Naive thymus-derived CD8-positive, alpha-beta T cell (primary cell): ENCODE measurements at places on chromosomes 1 and 21. TPM values are rescaled to one million over a fixed set of nuclear protein-coding genes. Genes with fewer than 3 reads are reported as not detected.

GRCh38 chr1:167401260-167401873 lies 117.0 kb downstream of the CD247 start:
- peak; percentile 78 for DNase-seq

GRCh38 chr21:27359141-27359540 lies 392.3 kb upstream of the ADAMTS5 start:
- no peak for DNase-seq

Gene LRRC71
- total RNA-seq: not detected

DNA sequence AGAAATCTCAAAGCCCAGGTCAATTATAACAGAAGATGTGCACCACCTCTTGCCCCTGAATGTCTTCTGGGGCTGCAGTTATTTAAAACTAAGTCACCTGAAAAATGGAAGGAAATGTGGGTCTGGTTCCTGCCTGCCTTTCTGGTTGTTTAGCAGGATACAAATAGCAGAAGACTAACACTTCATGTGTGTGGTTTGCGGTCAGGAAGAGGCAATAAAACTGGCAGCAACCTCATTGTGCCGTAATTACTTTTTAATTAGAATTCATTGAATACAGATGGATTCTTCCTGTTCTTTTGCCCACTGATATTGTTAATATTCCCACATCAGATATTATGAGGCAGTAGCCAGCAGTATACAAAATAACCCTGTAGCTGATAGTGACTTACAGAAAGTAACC lies 345.7 kb downstream of the ZNF326 start:
- no peak for DNase-seq

- no peak for DNase-seq
Observed at GRCh38 chr1:174569240-174569639, 121.5 kb downstream of the GPR52 start.

DNA sequence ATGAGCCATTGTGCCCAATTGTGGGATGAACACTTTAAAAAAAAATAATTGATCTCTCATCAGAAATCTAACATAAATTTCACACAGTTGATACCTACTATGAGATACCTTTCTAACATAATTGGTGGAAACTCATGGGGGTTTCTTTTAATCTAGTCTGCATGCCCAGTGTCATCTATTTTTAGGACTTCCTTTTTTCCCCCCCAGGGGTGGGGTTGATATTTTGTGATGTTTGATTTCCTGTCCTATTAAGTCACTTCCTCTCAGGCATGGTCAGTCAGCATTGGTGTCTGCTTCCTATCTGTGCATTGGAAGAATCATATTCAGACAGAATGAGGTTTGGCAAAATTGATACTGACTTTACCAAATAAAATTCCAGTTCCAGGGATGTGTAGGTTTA lies 21.5 kb downstream of the NFYC start:
- no peak for DNase-seq

Gene LCE2B
- not detected for total RNA-seq

GRCh38 chr1:41394959-41395956 lies 34.0 kb downstream of the FOXO6 start:
- DNase-seq: no peak

DNA sequence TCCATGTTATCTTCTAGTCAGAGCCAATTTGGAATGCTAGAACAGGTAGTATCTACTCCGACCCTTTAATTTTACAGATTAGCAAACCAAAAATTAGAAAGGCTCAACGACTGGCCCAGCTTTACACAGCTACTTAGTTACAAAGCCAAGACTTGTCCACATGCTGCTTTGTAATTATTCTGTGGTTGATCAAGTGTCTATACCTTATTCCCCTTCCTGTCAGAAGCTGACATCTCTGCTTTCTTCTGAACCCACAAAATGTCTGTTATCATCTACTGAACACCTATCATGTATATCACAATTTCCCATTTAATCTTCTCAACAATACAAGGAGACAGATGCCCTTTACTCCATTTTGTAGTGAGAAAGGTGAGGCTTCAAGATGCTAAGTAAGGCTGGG lies 15.6 kb downstream of the TGFBR3 start:
- DNase-seq: no peak

- DNase-seq: no peak
Observed at GRCh38 chr1:188140958-188141357, 1312.2 kb downstream of the PLA2G4A start.

Gene LELP1
- not detected for total RNA-seq

Gene TSPEAR
- total RNA-seq: not detected

DNA sequence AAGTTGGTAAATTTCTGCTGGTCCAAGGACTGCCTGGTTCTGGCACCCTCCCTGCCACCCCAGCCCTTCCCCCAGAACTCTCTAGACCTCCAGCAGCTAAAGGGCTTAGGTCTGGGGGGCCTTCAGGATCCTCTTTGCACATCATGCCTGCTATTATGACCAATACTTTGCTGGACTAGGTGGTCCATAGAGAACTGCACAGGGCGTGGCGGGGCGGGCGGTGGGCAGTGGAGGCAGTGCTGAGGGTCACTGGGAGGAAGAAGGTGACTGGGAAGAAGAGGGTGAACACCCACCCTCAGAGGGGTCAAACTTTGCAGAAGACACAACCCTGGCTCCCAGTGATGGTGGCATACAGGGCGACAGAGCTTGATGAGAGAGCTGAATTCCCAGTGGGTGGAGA lies 18.2 kb downstream of the CDK18 start:
- DNase-seq: no peak

- no peak for DNase-seq
Observed at GRCh38 chr1:76083189-76083588, 8.6 kb downstream of the ST6GALNAC3 start.

DNA sequence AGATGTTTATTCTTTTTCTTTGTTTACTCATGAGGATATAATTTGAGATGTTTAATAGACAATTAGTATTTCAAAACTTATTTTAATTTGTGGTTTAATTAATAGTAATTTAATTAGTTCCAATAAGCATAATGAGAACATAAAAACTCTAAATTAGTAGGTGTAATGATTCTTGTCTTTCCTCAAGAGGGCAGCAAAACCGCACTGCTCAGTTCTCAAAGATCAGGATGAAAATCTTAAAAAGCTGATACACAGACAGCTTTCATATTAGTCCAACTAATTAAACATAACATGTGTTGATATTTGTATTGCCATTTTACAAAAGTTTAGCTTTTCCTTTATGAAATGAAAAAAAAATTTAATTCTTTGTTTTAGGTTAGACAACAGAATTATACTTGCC lies 106.7 kb upstream of the C21orf91 start:
- DNase-seq: no peak

Gene CELA3B
- total RNA-seq: not detected

Gene RIPPLY3
- total RNA-seq: not detected

Gene OR2G6
- total RNA-seq: not detected

DNA sequence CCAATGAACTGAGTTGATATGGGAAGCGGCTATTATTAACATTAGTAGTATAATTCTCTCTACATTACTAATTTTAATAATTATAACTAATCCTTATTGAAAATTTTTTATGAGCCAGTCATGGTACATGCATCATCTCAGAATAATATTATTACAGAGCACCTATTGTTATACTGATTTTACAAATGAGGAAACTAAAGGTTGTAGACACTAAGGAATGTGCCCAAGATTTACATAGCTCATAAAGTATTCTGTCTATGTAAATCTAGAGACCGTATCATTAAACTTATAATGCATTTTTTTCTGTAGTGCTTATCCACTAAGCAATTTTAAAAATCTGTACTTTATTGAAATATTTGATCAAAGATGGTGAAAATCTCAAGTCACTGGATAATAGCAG lies 825.9 kb downstream of the PLA2G4A start:
- no peak for DNase-seq

DNA sequence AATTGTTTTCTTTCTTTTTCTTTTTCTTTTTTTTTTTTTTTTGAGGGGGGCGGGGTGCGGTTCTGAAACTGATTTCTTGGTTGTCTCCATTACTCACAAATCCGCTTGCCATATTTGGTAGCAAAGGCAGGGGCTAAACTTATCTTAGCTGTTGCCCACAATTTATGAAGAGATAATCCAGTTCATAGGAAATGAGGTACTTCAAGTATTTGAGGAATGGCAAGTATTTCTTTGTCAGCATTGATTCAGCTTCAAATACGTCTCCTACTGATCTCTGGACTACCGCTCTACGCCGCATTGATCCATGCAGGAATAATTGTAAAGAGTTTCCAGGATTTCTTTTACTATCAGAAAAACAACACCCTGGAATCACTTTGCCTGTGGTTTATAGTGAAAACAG lies 289.2 kb upstream of the DPYD start:
- DNase-seq: no peak

Gene SPATA21
- not detected for total RNA-seq

DNA sequence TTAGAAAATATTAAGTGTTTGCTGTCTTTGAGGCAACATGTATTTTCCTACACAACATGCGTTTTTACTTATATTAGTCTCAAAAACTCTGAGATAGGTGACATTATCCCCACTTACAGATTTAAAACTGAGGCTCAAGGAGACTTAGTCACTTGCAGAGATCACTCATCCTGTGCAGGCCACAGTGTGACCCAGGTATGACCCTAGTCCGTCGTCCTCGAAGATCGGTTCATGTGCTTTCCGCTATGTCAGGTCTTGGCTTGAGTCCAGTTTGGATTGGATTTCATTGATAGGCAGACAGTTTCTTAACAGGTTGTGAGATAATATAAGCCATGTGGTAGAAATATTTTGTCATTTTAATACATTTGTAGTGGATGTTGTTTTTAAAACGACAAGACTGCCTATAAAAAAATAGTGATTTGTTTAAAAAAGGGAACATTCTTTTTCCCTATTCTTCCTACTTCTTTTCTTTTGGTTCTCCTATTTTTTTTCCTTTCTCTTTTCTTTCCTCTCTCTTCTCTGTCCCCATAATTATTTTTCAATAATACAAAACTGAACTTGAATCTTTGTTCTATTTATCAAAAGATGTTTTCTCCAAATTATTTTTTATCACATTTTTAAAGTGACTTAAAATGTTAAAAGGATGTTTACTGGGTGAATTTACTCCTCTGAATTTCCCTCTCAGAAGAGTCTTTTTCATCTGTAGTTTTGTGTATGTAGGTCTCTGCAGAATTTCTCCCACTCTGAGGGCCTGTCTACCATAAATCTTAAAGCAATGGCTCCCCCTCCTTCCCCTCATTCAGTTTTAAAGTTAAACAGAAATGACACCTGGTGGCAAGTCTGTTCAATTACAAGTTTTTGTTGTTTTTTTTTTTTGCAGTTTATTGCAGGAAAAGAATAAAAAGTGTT lies 81.8 kb downstream of the PHTF1 start:
- DNase-seq: no peak

DNA sequence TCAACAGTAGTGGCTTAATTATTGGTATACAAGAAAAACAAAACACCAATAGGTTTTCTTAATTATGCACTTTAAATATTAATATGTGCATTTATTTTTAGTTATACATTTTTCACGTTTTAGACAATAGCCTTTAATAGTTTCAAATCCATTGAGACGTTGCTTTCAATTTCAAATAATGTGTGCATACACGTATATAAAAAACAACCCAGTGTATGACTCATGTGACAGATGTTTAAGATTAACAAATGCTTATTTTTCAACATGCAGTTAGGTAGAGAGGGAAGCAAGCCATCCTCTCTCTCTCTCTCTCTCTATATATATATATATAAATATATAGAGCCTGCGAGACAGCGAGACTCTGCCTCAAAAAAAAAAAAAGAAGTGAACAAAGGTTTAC lies 24.3 kb downstream of the EYA3 start:
- DNase-seq: no peak

Gene PLOD1
- total RNA-seq: 4.5 TPM

GRCh38 chr1:244221991-244222390 lies 170.9 kb downstream of the ZBTB18 start:
- DNase-seq: no peak

Gene FALEC
- total RNA-seq: 1.9 TPM

Gene ACADM
- 29.7 TPM for total RNA-seq

GRCh38 chr1:208031316-208031931 lies 120.5 kb upstream of the CD34 start:
- no peak for DNase-seq

Gene OR2T2
- total RNA-seq: not detected

Gene MROH9
- total RNA-seq: not detected

Gene S100A14
- not detected for total RNA-seq

DNA sequence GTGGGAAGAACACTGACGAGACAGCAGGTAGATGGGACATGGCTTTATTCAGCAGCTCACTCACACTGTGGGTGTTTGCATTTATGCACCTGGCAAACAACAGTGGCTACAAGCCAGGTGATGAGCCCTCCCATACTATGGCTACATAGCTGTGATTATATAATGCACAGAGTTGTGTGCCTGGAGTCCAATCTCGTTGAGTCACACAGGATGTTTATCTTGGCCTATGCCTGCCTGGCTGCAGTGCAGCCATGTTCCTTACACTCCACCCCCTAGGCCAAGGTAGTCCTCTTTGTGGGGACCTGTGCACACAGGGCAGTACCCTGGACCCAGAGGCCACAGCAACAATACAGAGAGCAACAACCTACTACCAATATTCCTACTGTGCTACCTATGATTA lies 1643.8 kb downstream of the MRPL39 start:
- DNase-seq: no peak

DNA sequence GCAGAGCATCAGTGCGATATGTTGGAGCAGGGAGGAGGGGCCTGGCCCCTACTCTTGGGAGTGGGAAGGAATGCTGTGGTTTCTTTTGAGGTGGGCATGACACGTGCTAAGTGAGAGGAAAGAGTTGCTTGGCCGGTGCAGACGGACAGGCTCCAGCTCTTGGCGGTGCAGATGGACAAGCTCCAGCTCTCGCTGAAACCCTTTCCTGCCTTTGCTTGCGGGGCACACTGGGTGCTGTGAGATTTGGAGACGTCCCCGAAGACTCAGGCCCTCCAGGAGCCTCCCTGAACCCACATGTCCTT lies 15.9 kb downstream of the PDXK start:
- DNase-seq: no peak

Gene RORC
- total RNA-seq: not detected

GRCh38 chr21:42581993-42582786 lies 68.5 kb downstream of the SLC37A1 start:
- no peak for DNase-seq

DNA sequence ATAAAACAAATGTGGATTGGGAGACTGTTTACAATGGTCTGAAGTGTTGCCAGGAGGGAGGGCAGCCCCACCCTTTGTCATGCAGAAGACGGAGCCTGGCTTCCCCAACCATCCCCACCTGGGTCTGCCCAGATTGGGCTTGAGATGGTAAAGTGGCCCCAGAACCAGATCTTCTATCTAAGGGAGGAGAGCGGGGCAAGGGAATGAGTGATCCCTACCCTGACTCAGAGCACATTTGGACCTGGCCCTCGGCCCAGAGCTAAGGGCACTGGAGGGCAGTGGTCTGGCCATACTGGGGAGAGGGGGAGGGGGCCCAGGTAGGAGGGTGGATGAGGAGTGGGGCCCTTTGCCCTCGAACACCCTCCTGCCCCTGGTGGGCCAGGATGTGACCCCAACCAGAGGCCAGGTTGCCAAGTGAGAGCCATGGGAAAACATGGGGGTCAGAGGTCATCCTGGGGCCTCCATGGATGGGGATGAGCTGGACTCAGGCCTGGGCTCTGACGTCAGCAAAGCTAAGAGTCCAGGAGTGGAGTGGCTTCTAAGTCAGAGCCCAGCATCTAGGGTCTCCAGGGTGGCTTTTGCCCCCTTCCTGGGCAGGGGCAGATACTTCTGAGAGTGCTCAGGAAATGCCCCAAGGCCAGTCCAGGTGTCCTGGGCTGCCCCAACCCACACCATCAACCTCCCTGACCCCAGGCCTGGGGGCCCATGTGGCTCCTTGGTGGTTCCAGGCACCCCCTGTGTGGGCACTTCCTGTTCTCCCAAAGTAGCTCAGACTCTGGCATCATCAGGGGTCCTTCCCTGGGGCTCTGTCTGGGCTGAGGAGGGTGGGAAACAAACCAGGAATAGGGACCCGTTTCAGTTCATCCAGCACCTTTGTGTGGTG lies 1.6 kb upstream of the LEFTY1 start:
- DNase-seq: no peak
